ENCODE measurements at places on chromosomes 4 and X. TPM values are rescaled to one million over a fixed set of nuclear protein-coding genes. Genes with fewer than 3 reads are reported as not detected.

TEX28 gene
- not detected for total RNA-seq

RHOXF1 gene
- not detected for total RNA-seq

SSX4 gene
- not detected for total RNA-seq

SH3RF1 gene
- total RNA-seq: 57.8 TPM

SSX3 gene
- total RNA-seq: not detected

All from fibroblast of the aortic adventitia (primary cell).